Bone marrow (tissue), 2 donors: ENCODE measurements at places on chromosomes 3 and 15.

GRCh38 chr3:94303897-94304296, 241.0 kb downstream of the NSUN3 start:
- DNase-seq = no peak

- DNase-seq = no peak
These were observed 176.0 kb upstream of the TMCO5A start for GRCh38 chr15:37758412-37758811.

DNA sequence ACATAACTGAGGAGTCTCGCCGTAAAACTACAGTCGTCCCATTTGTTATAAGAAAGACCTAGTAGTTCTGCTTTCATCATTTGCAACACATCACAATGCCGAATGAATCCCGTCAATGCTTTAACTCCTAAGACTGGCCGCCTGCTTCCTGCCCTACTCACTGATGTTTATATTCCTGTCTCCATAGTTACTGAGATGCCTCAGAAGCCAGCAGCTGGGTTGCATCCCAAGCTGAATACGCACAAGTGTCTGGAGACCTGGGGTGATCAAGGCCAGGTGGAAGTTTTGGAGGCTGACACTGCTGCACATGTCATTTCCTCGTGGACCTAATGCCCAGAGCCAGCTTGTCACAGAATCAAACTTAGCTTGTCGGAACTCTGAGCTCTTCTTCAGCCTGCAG, 95.2 kb upstream of the UBE2E1 start:
- DNase-seq = no peak

DNA sequence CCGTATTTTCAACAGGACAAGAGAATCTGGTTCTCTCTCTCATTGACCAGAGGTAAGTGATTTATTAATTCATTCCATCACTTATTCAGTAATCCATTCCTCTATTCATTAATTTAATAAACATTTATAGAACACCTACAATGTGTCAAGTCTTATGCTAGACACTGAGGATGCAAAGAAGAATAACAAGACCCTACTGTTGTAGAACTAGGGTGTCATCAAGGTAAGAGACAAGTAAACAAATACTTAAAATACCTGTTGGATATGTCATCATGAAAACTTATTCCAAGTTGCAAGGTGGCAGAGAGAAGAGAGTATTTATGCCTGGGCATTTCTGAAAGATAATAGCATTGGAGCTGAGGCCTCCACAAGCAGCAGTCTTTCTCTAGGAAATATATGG, 257.8 kb downstream of the CDIN1 start:
- no peak for DNase-seq

DNA sequence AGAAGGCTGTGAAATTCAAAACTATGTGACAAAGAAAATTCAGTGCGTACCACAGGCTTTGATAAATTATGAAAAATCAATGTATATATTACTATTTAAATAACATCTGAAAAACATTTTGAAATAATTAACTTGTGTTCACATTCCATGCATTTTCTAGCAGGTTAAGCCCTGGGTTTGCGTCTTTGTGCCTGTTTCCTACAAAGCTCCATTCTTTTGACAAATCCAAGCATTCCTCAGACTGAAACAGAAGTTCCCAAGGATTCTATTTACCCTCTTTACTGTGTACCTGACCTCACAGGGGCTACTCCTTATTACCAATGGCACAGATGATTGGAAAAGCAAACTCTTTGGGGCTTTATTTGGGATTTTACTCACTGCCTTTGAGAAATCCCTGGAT, 1.9 kb downstream of the PAQR9 start:
- DNase-seq = no peak

GRCh38 chr3:16478516-16478915, 35.0 kb downstream of the RFTN1 start:
- no peak for DNase-seq

DNA sequence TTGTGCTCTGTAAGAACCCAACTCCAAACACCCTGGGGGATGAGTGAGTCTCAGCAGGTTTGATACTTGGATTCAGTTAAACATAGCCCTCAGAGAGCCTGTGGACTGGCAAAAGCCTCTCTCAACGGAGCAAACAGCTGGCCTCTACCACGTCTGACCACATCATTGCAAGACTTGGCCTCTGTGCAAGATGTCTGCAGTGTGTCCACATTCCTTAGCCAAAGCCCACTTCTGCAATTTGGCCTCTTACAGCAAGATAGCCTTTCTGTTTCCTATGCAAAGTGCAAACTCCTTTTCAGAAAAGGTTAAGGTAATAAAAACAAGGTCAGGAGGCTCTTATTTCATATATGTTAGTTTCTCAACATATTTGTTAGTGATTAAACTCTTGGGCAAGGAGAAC, 27.9 kb downstream of the FBN1 start:
- DNase-seq = no peak

GRCh38 chr15:88542342-88542733, 4.1 kb downstream of the DET1 start:
- DNase-seq = no peak

GRCh38 chr3:3705090-3705775, 94.0 kb upstream of the LRRN1 start:
- no peak for DNase-seq

DNA sequence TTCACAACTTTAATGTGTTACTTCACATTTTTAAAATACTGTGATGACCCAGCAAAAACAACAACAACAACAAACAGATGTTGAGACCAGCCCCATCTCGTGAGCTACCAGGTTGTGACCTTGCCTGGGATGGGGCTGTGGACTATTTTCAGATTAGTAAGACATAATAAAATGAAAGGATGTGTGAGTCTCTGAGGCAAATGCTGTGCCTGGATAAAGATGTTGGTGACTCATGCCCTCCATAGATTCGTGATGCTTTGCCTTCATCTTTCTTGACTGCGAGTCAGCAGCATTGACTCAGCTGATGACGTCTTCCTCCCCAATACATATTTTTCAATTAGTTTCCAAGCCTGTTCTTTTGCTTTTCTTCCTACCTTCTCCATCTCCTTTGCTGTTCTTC, 453.0 kb upstream of the CFAP20DC start:
- DNase-seq = no peak

DNA sequence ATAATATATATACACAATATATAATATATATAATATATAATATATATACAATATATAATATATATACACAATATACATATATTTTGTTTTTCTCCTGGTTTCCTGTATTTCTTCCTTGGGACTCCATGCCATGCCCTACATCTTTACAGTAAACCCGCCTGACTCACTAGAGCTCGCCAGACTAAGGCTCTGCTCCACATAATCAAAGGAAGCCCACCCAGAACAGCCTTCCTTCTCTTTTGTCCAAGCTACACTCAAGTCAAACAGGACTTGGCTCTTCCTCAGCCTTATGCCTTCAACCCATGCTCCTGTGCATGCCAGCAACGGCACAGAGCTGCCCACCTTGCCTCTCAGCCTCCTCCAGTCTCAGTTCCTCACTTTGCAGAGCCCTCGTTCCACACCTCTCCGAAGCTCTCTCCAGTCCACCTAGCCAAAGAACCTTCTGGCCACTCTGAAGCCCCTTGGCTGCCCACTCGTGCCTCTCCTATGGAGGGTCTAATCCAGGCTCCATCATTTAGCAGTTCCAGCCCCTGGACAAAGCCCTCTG, 109.1 kb downstream of the RFTN1 start:
- no peak for DNase-seq
